ENCODE measurements at places on chromosomes 13 and 19.

DNA sequence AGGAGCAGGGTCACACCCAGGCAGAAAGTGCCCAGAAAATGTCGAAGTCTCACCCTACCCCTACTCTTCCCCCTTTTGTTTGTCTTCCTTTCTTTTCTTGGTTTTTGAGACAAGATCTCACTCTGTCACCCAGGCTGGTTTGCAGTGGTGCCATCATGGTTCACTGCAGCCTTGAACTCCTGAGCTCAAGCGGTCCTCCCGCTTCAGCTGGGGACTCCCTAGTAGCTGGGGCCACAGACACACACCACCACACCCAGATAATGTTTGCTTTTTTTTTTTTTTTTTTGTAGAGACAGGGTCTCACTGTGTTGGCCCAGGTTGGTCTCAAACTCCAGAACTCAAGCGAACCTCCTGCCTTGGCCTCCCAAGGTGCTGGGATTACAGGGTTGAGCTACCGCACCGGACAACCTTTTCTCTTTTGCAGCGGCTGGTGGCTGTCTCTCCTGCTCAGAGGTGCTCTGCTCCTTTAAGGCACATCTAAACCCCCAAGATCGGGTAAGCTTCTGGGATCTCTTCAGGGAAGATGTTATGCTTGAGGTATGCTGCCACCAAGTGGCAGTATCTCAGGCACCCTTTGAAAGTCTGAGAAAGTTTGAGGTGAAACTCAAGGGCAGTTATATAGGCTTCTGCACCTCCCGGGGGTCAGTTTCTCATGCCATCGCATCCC, 22.4 kb upstream of the EBI3 start:
- DNase-seq, result no peak

GRCh38 chr19:11257846-11258380, 4.4 kb downstream of the DOCK6 start:
- DNase-seq, result no peak

DNA sequence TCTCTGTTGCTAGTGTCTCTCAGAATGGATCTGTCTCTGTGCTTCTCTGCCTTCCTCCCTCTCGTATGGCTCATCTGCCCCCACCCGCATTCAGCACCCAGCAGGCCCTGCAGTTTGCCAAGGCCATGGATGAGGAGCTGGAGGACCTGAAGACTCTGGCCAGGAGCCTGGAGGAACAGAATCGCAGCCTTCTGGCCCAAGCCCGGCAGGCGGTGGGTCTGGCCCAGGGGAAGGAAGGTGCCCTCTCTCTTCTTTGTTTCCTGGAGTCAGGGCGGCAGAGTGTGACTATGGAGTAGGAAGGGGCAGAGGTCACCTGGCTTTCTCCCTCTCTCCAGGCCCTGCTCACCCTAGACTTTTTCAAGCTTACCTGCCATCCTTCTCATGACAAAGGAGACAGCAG, 10.9 kb downstream of the KASH5 start:
- no peak for DNase-seq

- peak; percentile 24 for DNase-seq
Measured at GRCh38 chr19:37251308-37252229, 33.6 kb downstream of the ZNF383 start.

- DNase-seq, result no peak
Measured at GRCh38 chr19:5857203-5858081, 6.2 kb upstream of the FUT3 start.

GRCh38 chr13:96710166-96710862, 284.0 kb downstream of the OXGR1 start:
- no peak for DNase-seq

DNA sequence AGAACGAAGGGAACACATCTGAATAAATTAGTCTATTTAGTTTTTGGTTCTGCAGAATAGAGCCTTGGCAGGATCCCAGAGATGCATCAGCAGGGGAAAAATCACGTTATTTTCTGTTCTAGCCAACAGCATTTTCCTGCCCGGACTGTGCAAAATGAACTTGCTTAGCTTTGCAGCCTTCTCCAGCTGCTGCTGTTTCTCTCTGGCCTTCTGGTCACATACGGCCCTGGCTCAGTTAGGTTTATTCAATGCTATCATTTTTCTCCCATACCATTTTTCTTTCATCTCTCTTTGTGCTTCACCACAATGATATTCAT, 110.4 kb upstream of the KL start:
- DNase-seq, result no peak

- DNase-seq, result no peak
Measured at GRCh38 chr19:46944918-46945628, 74.6 kb upstream of the NPAS1 start.

GRCh38 chr13:99404005-99404755, 97.0 kb upstream of the GPR183 start:
- no peak for DNase-seq

DNA sequence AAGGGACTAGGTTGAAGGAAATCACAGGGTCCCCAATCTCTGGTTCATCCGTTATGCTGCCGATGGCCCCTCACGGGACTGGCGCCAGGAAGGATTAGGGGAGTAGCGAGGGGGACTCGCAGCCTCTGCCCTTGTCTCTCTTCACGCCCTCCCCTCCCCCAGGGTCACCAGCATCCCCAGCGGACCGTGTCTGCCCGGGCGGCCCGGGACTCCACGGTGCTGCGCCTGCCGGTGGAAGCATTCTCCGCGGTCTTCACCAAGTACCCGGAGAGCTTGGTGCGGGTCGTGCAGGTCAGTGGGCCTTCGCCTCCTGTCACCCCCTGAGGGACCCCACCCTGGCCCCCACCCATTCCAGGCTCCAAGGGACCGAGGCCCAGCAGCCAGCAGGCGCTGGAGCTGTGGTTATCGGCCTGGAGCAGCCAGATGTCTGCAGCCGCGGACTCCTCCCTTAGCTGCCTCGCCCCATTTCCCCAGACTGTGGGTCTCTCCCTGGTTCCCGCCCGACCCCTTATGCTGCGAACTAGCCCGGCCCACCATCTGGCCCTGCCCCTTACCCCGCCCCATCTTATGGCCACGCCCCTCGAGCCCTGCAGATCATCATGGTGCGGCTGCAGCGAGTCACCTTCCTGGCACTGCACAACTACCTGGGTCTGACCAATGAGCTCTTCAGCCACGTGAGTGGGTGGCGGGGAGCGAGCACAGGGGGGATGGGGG, 5.4 kb downstream of the PNPLA6 start:
- DNase-seq, result no peak

GRCh38 chr13:98958443-98958794, 19.4 kb downstream of the DOCK9 start:
- no peak for DNase-seq

DNA sequence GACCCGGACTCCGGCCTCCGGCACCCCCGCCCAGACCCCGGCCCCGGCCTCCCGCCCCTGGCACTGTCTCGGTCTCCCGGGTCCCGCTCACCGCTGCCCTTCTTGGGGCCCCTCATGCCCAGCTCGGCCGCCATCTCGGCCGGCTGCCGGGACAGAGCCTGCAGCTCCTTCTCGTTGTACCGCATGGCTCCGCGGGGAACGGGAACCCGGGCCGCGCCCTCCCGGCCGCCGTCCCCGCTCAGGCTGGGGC, 140 bp downstream of the PLEKHJ1 start:
- DNase-seq, result no peak

GRCh38 chr13:114226088-114226487, 8.6 kb upstream of the CDC16 start:
- no peak for DNase-seq

DNA sequence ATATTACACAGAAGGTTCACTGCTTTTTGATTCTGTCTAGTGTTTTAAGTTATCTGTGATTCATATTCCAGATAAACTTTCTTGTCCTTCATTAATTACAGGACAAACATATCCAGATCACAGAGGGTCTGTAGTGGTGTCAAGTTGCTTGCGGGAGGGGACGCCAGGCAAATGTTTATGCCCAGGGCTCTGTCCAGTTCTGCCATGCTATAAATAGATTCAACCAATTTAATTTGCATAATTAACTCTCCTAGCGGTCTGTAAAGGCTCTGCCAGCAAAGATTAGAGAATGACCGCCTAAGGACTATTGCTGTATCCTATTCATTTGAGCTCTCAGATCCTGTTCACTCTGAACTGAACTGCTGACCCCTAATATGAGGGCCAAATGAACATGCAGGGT, 59.7 kb upstream of the TRPC4 start:
- DNase-seq, result no peak

DNA sequence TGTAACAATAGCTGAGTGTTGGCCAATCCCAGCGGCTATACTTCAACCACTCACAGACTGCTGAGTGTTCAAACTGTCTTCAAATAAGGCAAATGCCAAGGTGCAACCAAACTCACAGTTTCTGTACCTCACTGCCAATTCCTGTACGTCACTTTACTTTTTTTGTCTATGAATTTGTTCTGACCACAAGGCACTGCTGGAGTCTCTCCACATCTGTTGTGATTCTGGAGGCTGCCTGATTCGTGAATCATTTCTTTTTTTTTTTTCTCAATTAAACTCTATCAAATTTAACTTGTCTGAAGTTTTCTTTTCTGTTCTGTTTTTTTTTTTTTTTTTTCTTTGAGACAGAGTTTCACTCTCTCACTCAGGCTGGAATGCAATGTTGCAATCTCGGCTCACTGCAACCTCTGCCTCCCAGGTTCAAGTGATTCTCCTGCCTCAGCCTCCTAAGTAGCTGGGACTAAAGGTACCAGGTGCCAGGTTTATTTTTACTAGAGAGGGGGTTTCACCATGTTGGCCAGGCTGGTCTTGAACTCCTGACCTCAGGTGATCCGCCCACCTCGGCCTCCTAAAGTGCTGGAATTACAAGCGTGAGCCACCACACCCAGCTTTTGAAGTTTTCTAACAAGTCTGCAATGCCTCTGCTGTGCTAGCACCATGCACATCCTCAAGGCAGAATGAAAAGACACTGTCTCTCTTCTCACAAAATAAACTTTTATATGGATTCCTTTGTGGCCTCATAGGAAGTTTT, 401.7 kb downstream of the IRS2 start:
- DNase-seq, result no peak

- DNase-seq, result no peak
Measured at GRCh38 chr13:112877066-112877465, 91.9 kb upstream of the MCF2L start.

DNA sequence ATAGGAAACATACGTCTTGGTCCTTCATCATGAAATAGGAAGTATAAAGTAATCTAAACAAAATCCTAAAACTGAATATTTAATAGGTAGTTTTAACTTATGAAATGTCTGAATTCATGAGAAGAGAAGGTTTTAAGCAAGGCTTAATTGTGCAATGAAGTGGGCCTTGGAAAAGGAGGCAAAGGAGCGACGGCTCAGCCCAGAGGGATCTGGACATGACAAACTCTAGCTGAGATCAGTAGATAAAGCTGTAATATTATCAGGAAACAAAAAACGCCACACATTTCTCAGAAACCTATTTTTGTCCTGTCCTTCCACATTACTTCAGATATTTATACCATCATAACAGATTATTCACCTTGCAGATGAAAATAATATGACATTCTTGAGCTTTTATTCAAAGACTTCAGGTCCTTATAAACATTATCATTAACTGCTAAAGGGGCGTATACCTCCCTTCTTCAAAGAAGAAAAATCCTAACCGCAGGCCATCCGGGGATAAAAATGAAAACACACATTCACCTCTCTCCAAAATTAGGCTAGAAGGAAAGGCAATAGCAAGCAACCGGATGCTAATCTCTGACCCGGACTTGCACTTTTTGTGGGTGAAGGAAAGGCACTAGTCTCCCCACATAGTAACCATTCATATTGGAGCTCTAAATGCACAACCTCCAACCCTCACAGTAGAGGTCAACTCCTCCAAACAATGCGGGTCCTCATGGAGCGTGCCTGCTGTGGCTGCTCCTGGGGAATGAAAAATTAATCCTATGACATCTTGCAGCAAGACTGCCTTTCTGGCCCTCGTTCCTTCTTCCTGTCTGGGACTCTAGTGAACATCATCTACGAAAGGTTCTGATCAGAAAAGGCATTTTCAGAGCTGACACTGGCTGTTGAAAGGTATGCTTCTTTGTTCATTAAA, 108.8 kb downstream of the TBC1D4 start:
- no peak for DNase-seq

DNA sequence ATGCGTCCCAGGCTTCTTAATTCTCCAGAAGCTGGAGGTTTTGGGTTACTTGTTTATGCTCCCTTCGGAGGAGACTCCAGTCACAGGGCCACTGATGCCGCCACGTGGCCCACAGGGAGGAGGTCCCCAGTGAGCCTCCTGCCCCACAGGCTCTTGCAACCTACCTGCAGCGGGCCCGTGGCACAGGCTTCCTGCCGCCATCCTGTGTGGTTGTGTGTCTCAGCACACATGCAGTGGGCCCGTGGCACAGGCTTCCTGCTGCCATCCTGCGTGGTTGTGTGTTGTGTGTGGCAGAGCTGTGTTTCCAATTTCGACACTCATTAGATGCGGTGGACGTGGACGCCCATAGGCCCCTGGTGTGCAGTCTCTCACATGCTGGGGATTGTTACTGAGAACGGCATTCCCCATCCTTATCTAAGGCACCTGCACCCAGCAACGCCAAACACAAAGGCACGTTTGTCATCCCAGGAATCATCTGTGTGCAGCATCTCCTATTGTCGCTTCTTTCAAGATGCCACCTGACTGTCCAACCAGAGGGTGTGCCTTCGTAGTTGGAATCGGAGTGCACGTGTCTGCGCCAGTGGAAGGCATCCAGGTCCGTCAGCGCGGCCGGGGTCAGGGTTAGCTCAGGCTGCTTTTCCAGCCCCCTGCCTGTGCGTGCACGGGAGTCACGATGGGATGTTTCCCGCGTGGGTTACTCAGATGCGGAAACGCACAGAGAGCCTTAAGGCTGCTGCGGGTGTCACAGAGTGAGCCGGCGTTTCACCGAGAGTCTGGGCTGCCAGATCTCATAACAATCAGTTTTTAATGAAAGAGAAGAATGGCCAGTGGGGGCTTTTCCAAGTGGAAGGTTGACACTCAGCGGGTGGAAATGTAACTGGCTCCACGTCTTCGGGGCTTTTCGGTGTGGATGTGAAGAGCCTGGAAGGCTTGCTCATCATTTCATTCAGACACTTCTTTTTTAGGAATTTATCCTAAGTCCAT, 119.8 kb downstream of the ATP11A start:
- DNase-seq, result no peak

DNA sequence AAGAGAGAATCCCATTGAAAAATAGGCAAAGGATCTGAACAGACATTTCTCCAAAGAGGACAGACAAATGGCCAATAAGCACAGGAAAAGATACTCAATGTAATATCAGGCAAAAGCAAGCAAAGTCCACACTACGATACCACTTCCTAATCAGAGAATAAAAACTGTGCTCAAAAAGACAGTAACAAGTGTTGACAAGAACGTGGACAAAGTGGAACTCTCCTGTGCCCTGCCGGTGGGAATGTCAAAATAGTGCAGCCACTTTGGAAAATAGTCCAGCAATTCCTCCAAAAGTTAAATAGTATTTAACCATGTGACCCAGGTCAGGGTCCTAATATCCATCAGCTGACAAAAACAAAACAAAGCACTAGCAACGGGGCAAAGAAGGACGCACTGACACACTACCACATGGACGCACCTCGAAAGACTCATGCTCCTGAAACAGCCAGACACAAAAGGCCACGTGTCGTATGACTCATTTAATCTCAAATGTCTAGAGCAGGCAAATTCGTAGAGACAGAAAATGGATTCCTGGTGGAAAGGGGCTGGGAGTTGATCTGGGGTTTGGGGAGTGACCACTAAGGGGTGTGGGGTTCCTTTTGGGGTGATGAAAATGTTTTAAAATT, 5.2 kb downstream of the MIER2 start:
- DNase-seq, result no peak
